GM19239 (cell line): ENCODE measurements at places on chromosomes 4 and X.

GRCh38 chr4:80492761-80493160 lies 157.2 kb downstream of the CFAP299 start:
- no peak for DNase-seq

GRCh38 chrX:136250191-136251040 lies 784 bp downstream of the MAP7D3 start:
- no peak for DNase-seq

- no peak for DNase-seq
These were observed 42.5 kb downstream of the TFDP3 start for GRCh38 chrX:133175605-133176004.

DNA sequence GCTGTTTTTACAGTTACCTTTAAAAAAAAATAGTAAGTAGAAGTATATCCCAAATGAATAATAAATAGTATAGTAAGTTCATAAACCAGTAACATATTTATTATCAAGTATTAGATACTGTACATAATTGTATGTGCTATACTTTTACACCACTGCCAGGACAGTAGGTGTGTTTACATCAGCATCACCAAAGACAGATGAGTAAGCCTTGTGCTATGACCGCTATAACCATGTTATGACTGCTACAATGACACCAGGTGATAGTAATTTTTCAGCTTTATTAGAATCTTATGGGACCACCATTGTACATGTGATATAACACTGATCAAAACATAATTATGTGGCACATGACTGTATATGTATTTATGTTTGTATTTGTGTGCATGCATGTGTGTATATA lies 27.3 kb downstream of the PABPC4L start:
- DNase-seq: no peak

DNA sequence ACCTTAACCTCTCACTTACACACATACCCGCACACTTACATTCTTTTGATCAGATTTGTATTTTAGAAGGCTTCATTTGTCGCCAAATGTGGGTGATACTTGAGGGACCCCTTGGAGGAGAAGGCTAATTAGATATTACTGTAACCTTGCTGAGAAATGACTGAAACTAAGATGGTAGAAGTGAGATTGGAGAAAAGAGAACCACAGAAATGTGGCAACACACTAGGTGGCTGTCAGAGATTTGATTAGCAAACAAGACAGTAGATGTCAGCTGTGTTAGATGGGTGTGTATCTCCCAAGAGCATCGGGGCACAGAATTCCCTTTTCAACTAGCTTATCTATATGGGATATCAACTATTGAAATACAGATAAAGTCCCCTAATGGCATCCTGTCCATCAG lies 149.3 kb upstream of the FABP2 start:
- DNase-seq: no peak

DNA sequence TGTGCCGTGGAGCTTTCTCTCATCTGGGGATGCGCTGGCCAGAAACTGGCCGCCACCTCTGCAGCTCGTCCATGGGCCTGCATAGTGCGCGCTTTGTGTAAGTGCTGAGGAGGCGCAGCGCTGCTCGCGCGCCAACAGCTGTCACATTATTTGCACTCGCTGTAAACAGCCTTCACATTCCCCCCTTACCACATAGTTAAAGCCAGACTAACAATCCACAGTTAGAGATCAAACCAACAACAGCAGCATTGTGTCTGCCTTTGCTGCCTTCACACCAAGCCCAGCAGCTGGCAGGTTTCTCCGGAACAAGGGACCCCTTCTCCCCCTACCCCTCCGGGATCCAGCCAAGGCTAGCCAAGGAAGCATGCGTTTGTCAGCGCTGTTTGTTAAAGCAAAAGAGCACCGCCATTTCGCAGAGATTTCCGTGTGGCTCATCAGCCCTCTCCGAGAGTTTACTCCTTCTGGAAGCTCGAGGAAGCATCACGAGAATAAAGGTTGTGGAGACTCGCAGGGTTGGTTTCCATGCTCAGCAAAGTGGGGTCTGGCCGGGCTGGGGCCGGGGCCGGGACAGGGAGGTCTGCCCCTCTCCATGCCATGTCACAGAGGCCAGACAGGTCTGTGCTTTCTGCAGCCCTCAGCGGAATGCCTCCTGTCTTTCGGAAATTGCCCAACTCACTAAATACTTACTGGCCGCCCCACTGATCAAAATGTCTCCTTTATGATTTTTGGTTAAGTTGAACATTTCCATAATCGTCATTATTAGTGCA lies 11.0 kb downstream of the BCOR start:
- no peak for DNase-seq

- DNase-seq: peak; percentile 60
These were observed 11.2 kb upstream of the CCNQ start for GRCh38 chrX:153609917-153610835.

GRCh38 chr4:102153391-102153790 lies 191.9 kb downstream of the SLC39A8 start:
- DNase-seq: no peak

DNA sequence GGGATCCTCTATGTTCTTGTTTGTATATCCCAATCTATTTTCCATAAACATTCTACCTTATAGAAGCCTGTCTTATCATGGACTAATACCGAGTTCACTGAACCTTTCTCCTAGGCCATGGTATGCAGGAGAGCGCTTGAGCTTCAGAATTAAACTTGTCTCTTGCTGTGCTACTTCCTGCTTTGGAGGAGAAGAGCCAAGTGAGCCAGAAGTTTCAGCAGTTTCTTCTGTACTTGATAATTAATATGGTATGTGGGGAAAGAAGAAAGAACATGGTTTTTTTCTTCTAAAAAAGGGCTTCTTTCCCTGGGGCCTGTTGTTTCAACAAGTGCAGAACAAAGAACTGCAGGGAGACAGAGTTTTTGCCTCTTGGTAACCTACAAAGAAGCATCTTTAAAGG lies 172.8 kb downstream of the ATG4A start:
- DNase-seq: no peak

DNA sequence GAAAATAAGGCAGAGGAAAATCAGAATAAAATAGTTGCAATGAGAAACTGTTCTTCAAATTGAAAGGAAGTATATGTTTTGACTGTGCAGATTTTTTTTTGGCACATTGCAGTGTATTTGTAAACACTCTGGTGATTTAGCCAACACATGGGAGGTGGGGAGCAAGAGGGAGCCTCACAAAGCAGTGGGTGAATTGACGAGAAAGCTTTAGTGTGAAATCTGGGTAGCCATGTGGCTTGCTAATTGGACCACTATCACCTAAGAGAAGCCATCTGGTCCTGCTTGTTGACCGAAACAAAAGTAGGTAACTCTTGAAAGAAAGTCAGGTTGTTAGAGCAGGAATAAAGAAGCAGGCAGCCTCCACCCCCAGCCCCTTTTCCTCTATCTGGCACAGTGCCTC lies 10.4 kb downstream of the CLCN5 start:
- no peak for DNase-seq

GRCh38 chr4:48705609-48706008 lies 74.5 kb downstream of the FRYL start:
- no peak for DNase-seq

DNA sequence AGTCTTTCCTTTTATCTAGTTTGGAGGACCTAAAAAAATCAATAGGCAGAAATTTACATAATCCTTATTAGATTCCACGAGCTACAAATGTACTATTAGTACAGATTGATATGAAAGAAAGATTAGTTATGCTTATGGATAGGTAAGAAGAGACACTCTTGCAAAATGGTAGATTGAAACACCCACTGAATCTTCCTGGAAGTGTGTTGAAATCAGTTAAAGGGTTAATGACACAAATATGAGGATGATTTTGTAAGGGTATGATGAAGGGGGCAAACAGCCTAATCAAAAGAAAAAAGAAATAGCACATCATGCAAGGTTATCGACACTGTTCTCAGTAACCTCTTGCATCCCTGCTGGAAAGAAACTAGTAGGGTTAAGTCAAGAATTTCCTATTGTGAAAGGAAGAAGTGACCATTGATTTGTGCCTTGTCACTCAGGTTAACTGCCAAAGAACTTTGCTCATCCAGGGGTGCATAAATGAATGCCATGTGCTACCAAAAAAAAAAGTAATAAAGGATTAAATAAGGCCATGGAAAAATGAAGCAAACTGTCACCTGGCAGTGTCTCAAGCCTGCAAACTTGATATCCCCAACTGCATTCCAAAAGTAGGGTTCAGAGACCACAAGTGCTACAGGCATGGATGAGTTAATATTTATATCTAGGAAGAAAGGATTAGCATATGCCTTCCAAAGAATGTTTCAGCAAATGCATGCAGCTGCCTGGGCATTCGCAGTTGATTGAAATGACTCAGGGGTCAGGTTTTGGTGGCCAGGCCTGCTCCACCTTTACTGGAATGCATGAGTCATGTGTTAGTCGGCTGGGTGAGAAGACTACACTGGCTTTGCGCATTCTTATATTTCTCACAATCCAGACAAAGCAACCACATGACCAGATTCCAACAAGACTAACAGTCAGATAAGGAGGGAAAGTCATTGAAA lies 78.3 kb upstream of the ATXN3L start:
- no peak for DNase-seq

- no peak for DNase-seq
These were observed 66.2 kb downstream of the FHIP1A start for GRCh38 chr4:151475035-151475714.

DNA sequence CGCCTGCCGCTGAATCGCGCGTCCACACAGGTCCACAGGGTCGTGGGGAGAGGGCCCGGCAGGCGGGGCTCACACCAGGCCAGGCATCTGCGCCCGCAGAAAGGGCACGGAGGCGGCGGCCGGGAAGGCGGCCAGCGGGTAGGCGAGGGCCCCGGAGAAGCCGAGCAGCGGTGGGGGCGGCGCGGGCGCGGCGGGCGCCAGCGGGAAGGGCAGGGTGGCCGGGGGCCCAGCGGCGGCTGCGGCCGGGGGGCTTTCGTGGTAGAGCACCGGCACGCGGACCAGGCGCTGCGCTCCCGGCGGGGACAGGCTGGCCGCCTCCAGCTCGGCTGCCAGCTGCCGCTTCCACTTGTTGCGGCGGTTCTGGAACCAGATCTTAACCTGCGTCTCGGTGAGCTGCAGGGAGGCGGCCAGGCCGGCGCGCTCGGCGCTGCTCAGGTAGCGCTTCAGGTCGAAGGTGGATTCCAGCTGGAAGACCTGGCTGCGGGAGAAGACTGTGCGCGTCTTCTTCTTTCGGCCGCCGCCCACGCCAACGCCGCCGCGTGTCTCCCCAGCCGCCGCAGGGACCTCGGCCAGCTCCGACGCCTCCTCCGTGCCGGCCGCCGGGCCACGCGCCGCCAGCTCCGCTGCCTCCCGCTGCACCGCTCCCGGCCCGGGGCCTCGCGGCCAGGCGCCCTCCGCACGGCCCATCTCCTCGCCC lies 3.9 kb downstream of the HMX1 start:
- DNase-seq: no peak

GRCh38 chr4:37628977-37629609 lies 57.1 kb downstream of the RELL1 start:
- no peak for DNase-seq

DNA sequence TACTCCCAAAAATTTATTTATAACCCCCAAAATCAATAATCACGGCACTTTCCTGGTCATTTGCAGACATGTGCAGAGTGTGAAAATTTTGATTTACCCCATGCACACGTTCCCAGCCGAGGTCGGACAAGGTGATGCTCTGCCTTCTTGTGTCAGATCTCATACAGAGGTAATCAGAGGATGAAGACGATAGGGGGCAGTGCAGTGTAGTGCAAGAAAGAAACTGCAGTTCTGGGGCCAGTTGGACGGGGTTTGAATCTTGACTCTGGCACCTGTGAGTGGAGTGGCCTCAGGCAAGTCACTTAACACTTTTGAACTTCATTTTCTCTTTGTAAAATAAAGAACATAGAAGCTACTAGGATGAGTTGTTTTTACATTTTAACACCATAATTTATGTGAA lies 88.4 kb downstream of the FRMPD3 start:
- DNase-seq: no peak

- DNase-seq: no peak
These were observed 210.9 kb downstream of the FRMPD4 start for GRCh38 chrX:12349201-12349600.

GRCh38 chr4:7067126-7067451 lies 775 bp downstream of the GRPEL1 start:
- no peak for DNase-seq
